ENCODE measurements at places on chromosomes 3 and 15. TPM values are rescaled to one million over a fixed set of nuclear protein-coding genes. Genes with fewer than 3 reads are reported as not detected.

The CACNA2D3 gene
- not detected for total RNA-seq

The LYZL4 gene
- total RNA-seq = not detected

The KLHL40 gene
- not detected for total RNA-seq

The CRABP1 gene
- total RNA-seq = 0.38 TPM

The GCNT3 gene
- total RNA-seq = not detected

The FAM162A gene
- total RNA-seq = 111 TPM

The IQCF5 gene
- total RNA-seq = not detected

The GOLGA8R gene
- total RNA-seq = 1.1 TPM

The PPP2R3A gene
- 0.17 TPM for total RNA-seq

The RTP3 gene
- not detected for total RNA-seq

The CHRD gene
- total RNA-seq = not detected

The PSMD2 gene
- total RNA-seq = 257 TPM

The CSNK1G1 gene
- 14.8 TPM for total RNA-seq

The CLRN1 gene
- not detected for total RNA-seq

The DBR1 gene
- total RNA-seq = 20.0 TPM

The GNAT1 gene
- not detected for total RNA-seq

The RNF7 gene
- 56.3 TPM for total RNA-seq

The WDR93 gene
- total RNA-seq = not detected

The CADPS gene
- not detected for total RNA-seq

The PAK6 gene
- not detected for total RNA-seq

The CFAP91 gene
- 0.26 TPM for total RNA-seq

The PLA2G4E gene
- not detected for total RNA-seq

The THRB gene
- not detected for total RNA-seq

The COL6A5 gene
- total RNA-seq = not detected

The CPLX3 gene
- total RNA-seq = not detected

The EID1 gene
- 43.2 TPM for total RNA-seq

The TUSC7 gene
- total RNA-seq = not detected

The DPPA2 gene
- total RNA-seq = not detected

The IL20RB gene
- 0.59 TPM for total RNA-seq

The KBTBD13 gene
- total RNA-seq = not detected

The SYNPR gene
- total RNA-seq = not detected

The BTLA gene
- total RNA-seq = 73.4 TPM

The ESYT3 gene
- total RNA-seq = 1.1 TPM

The SLC6A1 gene
- not detected for total RNA-seq

The PRR20G gene
- not detected for total RNA-seq

The C3orf85 gene
- total RNA-seq = not detected

The ZNF619 gene
- 4.2 TPM for total RNA-seq

The RCCD1 gene
- total RNA-seq = 52.4 TPM

The CAMK2N2 gene
- total RNA-seq = not detected

Data from activated naive CD4-positive, alpha-beta T cell treated with anti-CD3 and anti-CD28 coated beads for 36 hours (primary cell).